Activated CD4-positive, alpha-beta T cell treated with anti-CD3 and anti-CD28 coated beads for 24 hours (primary cell): ENCODE measurements at places on chromosomes 11 and 22.

GRCh38 chr11:106986673-106987072, 31.6 kb downstream of the GUCY1A2 start:
- no peak for DNase-seq

DNA sequence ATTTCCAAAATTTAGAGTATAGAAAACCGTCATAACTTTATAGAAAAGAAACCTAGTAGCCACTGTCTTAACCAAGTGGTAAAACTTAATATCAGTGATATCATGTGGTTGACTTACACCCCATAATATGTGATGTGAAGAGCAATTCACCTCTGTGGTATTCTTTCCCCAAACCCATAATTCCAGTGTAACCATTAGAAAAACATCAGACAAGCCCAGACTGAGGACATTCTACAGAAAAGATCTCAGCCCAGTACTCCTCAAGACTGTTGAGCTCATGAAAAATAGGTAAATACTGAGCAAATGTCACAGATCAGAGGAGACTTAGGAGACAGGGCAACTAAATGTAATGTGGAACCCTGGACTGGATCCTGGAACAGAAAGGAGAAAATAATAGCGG, 134.6 kb downstream of the PGR start:
- DNase-seq, result no peak

DNA sequence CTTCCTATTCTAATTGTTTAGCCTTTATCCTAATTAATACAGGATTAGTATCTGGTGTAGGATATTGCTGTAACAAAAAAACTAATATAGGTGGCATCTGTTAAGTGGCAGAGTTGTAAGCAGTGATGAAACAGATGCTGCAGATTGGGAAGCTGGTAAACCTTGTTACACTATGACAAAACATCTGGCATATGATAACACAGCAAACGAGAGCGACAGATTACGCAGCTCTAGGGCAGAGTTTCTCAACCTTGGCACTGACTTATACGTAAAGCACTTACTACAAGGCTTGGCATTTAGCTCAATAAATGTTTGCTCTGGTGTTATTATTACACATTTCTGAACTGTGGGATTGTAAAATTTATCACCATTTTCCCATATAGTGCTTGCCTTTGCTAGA, 137.0 kb downstream of the ATG16L2 start:
- DNase-seq, result no peak

- DNase-seq, result no peak
These were observed 1.6 kb upstream of the RAB30 start for GRCh38 chr11:83073258-83073657.

DNA sequence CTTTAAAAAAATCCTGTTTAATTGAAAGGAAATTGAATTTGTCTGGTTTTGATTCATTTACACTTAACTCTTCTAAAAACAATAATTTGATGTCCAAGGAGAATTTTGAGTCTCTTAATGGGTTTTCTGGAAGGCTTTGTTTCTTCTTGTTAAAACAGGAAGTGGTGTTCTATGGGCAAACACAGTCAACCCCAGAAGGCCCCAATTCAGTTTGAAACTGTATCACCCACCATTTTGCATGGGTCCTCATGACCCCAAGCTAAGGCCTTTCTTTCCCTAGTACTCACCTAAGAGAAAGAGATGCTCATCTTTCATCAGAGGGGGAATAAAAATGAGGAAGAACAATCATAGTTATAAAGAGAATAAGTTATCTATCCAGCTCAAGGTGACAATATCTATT, 10.6 kb downstream of the FLI1 start:
- no peak for DNase-seq

GRCh38 chr22:19786264-19786585, 25.6 kb downstream of the TBX1 start:
- DNase-seq, result no peak

- no peak for DNase-seq
These were observed 17.1 kb downstream of the APOL4 start for GRCh38 chr22:36184433-36185025.

GRCh38 chr11:20158597-20159257, 1.5 kb downstream of the DBX1 start:
- DNase-seq, result no peak

DNA sequence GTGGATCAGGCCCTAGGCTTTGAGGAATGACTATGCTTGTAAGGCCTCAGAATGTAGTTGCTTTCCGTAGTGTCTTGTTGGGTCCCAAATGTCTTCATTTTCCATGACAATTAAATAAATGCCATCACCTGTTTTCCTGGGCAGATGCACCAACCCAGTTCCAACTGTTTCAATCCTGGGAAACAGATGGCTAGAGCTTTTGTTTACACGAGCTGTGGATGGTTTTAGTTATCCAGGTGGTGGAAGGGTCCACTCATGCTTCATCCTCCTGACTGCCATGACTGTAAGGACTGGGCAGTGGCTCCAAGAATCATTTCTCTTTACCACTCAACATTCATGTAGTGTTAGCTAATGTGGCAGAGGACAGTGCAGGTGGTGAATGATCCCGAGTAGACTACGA, 8.6 kb downstream of the RCN1 start:
- DNase-seq, result no peak

GRCh38 chr11:12958986-12959385, 50.1 kb upstream of the RASSF10 start:
- DNase-seq, result no peak

- DNase-seq, result no peak
These were observed 24.0 kb upstream of the CADM1 start for GRCh38 chr11:115528225-115528624.

DNA sequence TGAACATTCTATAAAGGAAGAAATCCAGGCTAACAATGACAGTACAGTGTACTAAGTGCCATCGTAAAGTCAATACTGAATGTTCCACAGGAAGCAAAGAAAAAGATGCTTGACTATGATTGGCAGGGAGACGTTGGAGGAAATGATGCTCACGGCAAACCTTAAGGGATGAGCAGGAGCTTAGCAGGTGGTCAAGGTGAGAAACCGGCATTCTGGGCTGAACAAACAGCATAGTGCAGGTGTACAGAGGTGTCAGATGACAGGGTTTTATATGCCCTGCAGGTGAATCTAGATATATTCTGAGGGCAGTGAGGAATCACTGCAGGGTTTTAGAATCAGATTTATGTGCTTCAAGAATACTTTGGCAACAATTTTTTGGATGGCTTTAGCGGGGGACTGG, 85.3 kb upstream of the HEPHL1 start:
- no peak for DNase-seq

DNA sequence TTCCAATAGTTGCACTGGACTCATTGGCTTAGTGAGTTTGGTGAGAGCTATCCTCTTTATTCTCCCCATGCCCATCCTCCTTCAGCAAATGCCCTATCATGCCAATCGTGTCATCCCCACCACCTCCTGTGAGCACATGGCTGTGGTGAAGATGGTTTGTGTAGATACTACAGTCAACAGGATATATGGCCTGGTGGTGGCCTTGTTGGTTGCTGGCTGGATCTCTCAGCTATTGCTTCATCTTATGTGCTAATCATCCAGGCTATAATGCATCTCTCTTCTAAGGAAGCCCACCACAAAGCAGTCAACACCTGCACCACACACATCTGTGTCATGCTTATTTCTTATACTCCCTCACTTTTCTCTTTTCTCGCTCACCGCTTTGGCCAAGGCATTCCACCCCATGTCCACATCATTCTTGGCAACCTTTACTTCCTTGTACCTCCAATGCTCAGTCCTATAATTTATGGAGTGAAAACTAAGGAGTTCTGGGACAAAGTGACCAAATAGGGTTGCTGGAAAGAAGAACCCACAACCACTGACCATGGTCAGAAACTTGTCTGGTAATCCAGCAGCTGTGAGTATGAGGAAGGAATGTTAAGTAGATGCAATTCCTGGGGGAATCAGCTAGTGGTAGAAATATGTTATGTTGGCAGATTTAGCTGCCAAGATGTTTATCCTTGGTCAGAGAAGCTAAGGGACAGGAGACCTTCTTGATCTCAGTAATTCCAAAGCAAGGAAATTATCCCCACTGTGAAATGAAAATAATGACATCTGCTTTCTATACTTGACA, 16.3 kb upstream of the OR56B1 start:
- no peak for DNase-seq

- DNase-seq, result no peak
These were observed 108.2 kb upstream of the CD44 start for GRCh38 chr11:35030716-35031213.

DNA sequence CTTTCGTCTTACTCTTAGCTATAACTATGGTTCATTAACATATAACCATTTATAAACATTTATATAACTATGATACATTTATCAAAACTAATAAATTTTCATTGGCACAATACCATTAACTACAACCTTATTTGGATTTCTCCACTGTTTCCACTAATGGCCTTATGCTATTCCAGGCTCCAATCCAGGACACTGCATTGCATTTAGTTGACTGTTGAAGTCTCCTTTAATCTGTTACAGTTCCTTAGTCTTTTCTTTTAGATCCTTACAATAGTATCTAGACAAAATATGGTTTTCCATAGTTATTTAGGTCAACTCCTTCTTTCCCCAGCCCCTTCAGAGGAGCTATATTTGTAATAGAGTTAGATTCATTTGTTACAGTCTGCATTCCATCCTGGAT, 47.2 kb downstream of the CCDC34 start:
- DNase-seq, result no peak

GRCh38 chr11:16610738-16611388, 127.6 kb upstream of the C11orf58 start:
- no peak for DNase-seq

- no peak for DNase-seq
These were observed 12.1 kb downstream of the SERGEF start for GRCh38 chr11:18000760-18001159.

GRCh38 chr11:92342886-92343285, 118.3 kb downstream of the FAT3 start:
- no peak for DNase-seq

DNA sequence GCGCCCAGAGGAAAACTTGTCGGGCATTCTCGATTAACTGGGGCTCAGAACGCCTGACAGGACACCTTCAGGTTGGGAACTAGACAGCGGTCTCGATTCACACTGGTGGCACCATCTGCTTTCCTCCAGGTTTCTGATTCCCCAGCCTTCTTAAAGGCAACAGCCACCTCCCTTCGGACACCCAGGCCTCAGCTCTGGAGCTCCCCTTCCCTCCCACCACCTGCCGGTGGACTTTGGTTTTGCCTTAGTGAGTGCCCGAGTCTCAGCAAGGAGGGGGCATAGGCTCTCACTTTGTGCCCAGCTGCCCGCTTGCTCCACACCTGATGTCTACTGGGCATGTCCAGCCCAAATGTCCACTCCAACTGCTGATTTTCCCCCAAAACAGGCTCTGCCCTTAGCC, 110.4 kb upstream of the PARVA start:
- no peak for DNase-seq
